ENCODE measurements at places on chromosomes 16 and 17. TPM values are rescaled to one million over a fixed set of nuclear protein-coding genes. Genes with fewer than 3 reads are reported as not detected.
A peak's percentile ranks its signal among the peaks of the same experiment; 100 is the strongest.

DNA sequence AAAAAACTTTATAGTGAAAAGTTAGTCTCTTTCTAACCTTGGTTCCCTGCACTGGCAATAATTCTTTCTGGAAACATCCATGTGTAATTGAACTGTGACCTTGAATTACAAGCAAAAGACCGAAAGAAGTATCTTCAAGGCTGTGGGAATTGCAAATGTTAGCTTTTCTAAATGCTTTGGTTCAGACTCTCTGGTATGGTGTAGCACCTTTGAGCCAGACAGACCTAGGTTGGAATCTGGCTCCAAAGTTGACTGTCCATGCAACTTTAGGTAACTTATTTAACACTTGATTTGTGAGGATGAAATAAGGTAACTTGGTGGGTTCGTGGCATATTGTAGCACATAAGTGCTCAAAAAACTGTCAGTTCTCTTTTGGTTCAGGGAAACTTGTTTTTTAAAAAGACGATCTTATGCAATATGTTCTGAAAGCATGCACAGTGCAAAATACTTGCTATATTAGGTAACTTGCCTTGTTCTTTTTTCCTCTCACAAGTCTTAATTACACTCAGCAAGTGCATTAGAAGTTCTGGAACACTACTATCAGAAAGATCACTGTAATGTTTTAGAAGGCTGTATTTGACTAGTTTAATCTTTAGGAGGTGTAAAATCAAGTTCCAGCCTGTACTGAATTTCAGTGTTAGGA is 46.3 kb downstream of the TANGO6 start:
- DNase-seq: no peak
- H3K27ac ChIP-seq: no peak overlapping the region
- peaks cover 11% of the 10 kb centered on the region for H3K4me1 ChIP-seq
- H3K36me3 ChIP-seq: no peaks in the 10 kb centered on the region
- H3K27me3 ChIP-seq: no peaks in the 10 kb centered on the region

GRCh38 chr17:55546991-55547664 is 35.9 kb upstream of the SMIM36 start:
- H3K27me3 ChIP-seq: no peaks in the 10 kb centered on the region
- no peak for DNase-seq
- no peak overlapping the region for H3K27ac ChIP-seq
- H3K4me1 ChIP-seq: no peaks in the 10 kb centered on the region
- H3K36me3 ChIP-seq: no peaks in the 10 kb centered on the region
- H3K4me3 ChIP-seq: no peak overlapping the region

- H3K27ac ChIP-seq: no peak overlapping the region
- peaks cover 1% of the 10 kb centered on the region for H3K27me3 ChIP-seq
- peaks cover 3% of the 10 kb centered on the region for H3K4me1 ChIP-seq
- H3K4me3 ChIP-seq: no peak overlapping the region
- DNase-seq: no peak
- no peaks in the 10 kb centered on the region for H3K36me3 ChIP-seq
Observed at GRCh38 chr16:64168371-64168770, 953.5 kb downstream of the CDH11 start.

- peaks cover 1% of the 10 kb centered on the region for H3K27me3 ChIP-seq
- H3K4me3 ChIP-seq: no peak overlapping the region
- H3K27ac ChIP-seq: no peak overlapping the region
- peaks cover 2% of the 10 kb centered on the region for H3K4me1 ChIP-seq
- no peak for DNase-seq
- peaks cover 5% of the 10 kb centered on the region for H3K36me3 ChIP-seq
Observed at GRCh38 chr16:87149051-87149450, 168.1 kb downstream of the C16orf95 start.

DNA sequence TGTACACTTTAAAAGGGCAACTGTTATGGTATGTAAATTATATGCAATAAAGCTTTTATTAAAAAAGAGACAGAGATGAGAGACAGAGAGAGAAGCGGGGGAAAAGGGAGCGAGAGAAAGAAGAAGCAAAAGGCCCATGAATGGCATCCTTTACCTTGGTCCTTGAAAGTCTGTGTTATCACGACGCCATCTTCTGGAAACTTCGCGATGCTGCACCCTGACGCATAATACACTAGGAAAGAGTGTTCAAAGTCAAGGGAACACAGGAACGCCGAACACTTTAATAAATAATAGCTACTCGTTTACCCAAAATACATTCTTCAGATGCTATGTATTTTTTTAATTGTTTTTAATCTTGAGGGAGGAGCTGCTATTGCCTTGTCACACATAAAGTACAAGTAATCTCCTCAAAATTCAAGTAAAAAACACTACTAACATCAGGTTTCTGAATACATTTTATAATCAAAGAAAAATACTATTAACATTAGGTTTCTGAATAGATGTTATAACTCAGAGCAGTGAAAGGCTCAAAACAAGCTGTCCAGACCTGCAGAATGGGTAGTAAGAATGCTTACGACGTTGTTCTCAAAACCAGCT is 23.0 kb upstream of the SLC38A8 start:
- no peak overlapping the region for H3K4me3 ChIP-seq
- H3K36me3 ChIP-seq: peaks cover 33% of the 10 kb centered on the region
- H3K4me1 ChIP-seq: no peaks in the 10 kb centered on the region
- H3K27ac ChIP-seq: no peak overlapping the region
- peak; percentile 54 for DNase-seq
- no peaks in the 10 kb centered on the region for H3K27me3 ChIP-seq

DNA sequence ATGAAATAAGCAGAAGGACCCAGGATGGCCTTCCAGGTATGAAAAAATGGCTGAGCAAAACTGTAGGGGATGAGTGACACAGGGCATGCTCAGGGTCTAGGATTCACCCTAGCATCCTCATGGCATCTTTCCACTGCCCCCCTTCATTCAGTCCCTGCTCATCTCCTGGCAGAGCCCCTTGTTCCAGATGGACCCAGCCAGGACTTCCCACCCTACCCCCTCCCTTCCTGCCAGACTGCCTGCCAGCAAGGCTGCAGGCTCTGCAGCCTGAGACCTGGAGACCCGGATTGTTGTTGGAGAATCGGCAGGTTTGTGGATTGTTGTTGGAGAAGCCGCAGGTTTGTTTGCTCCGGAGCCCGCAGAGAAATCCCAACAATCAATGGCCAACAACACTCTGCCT is 6.6 kb downstream of the SEZ6 start:
- H3K36me3 ChIP-seq: no peaks in the 10 kb centered on the region
- peaks cover 5% of the 10 kb centered on the region for H3K4me1 ChIP-seq
- H3K27ac ChIP-seq: no peak overlapping the region
- DNase-seq: no peak
- H3K4me3 ChIP-seq: no peak overlapping the region
- H3K27me3 ChIP-seq: peaks cover 21% of the 10 kb centered on the region

The FNDC8 gene
- total RNA-seq: not detected

The CCL22 gene
- total RNA-seq: not detected

The TBC1D3 gene
- total RNA-seq: not detected

Measured in endothelial cell (in vitro differentiated cells).